ENCODE measurements at places on chromosomes 12 and 14.

- no peak for DNase-seq
Observed at GRCh38 chr14:101844751-101845150, 83.2 kb downstream of the PPP2R5C start.

GRCh38 chr12:128969480-128970055 is 116.3 kb downstream of the GLT1D1 start:
- no peak for DNase-seq

- DNase-seq, result no peak
Observed at GRCh38 chr14:21882226-21882625, 208.6 kb upstream of the OR4E1 start.

GRCh38 chr14:103055695-103056094 is 1.7 kb downstream of the CDC42BPB start:
- no peak for DNase-seq

DNA sequence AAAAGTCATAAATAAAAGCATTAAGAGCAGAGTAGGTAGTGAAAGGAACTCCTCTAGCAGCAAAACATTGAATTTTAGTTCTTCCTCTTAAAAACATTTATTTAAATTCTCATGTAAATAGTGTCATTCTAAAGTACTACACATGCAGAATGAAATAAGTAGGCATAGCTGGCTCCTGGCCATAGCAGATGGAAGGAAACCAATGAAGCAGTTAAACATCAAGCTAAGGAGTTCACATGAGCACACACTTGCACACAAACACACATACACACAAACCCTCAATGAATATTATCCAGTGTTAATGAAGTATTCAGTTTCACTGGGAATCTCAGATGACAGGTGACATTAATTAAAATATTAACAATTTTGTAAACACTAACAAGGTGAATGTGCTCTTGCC is 69.3 kb downstream of the SLC35F4 start:
- no peak for DNase-seq

DNA sequence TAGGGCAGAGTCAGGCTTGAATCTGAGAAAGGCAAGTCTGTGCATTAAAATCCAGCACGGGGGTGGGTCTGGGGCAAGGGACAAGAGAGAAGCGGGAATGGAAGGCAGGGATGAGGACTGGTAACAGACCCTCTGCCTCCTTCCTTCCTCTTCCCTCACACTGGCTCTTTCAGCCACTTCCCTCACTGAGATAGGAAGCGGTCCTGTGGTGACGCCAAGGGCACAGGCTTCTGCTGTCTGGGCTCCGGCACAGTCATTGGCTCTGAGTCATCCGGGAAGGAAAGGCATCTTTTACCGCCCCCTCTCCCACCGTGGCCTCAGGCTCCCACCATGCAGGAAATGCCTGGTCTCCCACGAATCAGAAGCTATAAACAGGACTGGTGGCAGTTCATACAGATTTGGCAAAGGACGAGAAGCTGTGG is 70.2 kb downstream of the ETV6 start:
- DNase-seq, result no peak

DNA sequence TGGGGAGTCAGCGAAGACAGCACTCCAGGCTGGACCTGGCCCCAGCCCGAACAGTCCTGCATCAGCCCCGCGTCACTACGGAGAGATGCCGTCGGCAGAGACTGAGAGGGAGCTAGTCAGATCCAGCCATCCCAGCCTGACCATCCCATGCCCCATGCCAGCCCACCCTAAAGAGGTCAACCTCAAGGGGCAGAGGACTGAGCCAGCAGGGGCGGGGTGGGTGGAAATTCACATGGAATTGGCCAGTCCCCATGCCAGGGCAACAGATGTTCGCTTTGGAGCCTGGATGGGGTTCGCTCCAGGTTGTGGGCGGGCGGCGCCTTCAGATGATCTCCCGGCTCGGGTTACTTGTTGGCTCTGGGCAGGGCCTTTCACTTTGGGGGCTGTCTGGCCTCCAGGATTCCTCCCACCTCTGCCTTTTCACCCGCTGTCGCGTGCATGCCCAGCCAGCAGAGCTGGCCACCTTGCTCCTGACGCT is 154.3 kb downstream of the TSPAN9 start:
- no peak for DNase-seq

GRCh38 chr12:30447061-30447750 is 248.5 kb downstream of the IPO8 start:
- no peak for DNase-seq
